ENCODE measurements at places on chromosomes 6 and 20.

GRCh38 chr6:4388675-4389074 is 253.3 kb upstream of the ECI2 start:
- H3K27ac ChIP-seq: no peak overlapping the region
- DNase-seq: no peak
- H3K36me3 ChIP-seq: no peaks in the 10 kb centered on the region
- H3K4me1 ChIP-seq: no peaks in the 10 kb centered on the region

GRCh38 chr6:116127771-116128493 is 2.0 kb upstream of the COL10A1 start:
- no peak overlapping the region for H3K27ac ChIP-seq
- H3K27me3 ChIP-seq: no peaks in the 10 kb centered on the region
- no peaks in the 10 kb centered on the region for H3K4me1 ChIP-seq
- DNase-seq: no peak
- H3K36me3 ChIP-seq: no peaks in the 10 kb centered on the region

DNA sequence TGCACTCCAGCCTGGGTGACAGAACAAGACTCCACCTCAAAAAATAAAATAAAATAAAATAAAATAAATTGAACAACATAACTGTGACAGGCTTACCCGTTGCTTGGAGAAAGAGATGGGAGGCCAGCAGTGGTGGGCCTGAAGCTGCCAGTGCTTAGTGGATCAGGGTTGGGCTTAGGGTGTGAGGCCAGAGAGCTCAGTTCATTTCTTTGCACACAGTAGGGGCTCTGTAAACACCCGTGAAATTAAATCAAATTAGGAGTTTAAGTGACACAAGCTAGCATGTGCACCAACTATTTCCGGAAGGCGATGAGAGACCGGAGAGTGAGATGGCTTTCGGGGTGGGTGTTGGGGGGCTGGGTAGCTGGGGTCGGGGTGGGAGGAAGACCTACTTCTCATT is 25.8 kb upstream of the TTPAL start:
- H3K27ac ChIP-seq: no peak overlapping the region
- H3K36me3 ChIP-seq: no peaks in the 10 kb centered on the region
- H3K4me1 ChIP-seq: no peaks in the 10 kb centered on the region
- no peak for DNase-seq

GRCh38 chr6:125169058-125169457 is 15.5 kb downstream of the TPD52L1 start:
- H3K27ac ChIP-seq: no peak overlapping the region
- no peak for DNase-seq
- no peaks in the 10 kb centered on the region for H3K27me3 ChIP-seq
- no peaks in the 10 kb centered on the region for H3K36me3 ChIP-seq
- no peak overlapping the region for H3K4me3 ChIP-seq
- no peaks in the 10 kb centered on the region for H3K4me1 ChIP-seq

- no peaks in the 10 kb centered on the region for H3K36me3 ChIP-seq
- H3K4me3 ChIP-seq: no peak overlapping the region
- DNase-seq: no peak
- no peaks in the 10 kb centered on the region for H3K4me1 ChIP-seq
Measured at GRCh38 chr6:142433419-142433818, 131.6 kb downstream of the ADGRG6 start.

DNA sequence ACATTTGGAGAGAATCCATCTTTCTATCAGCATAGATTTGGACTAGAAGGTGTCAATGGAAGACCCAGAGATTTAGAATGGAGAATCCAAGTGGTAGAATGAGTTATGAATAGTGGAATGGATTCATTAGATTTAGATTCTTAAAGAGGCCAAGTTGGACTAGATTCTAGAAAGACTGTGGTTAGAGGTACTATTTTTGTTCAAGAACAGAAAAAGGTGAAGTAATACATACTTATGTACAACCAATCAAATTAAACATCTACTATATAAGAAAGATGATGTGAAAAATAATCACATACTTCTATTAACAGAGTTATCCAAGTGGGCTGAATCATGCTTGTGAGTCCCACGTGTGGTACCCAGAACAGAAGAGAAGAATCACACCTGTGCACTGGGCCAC is 33.8 kb upstream of the ADTRP start:
- H3K4me1 ChIP-seq: no peaks in the 10 kb centered on the region
- no peaks in the 10 kb centered on the region for H3K27me3 ChIP-seq
- H3K27ac ChIP-seq: no peak overlapping the region
- no peaks in the 10 kb centered on the region for H3K36me3 ChIP-seq
- H3K4me3 ChIP-seq: no peak overlapping the region

GRCh38 chr6:52546678-52547077 is 30.2 kb downstream of the TRAM2 start:
- no peak for DNase-seq
- H3K27me3 ChIP-seq: no peaks in the 10 kb centered on the region
- no peak overlapping the region for H3K4me3 ChIP-seq
- H3K27ac ChIP-seq: no peak overlapping the region
- H3K4me1 ChIP-seq: no peaks in the 10 kb centered on the region

DNA sequence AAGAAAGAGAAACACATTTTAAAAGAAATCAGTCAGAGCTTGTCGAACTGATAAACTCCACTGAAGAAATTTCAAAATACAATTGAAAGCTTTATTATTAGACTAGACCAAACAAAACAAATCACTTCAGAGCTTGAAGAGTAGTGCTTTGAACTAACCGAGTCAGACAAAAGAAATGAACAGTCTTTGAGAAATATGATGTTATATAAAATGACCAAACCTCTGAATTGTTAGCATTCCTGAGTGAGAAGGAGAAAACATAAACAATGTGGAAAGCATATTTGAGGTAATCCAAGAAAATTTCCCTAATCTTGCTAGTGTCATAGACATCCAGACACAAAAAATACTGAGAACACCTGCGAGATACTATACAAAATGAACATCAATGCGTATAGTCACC is 13.2 kb upstream of the CST4 start:
- no peak overlapping the region for H3K27ac ChIP-seq
- DNase-seq: no peak
- H3K4me3 ChIP-seq: no peak overlapping the region
- H3K36me3 ChIP-seq: no peaks in the 10 kb centered on the region

DNA sequence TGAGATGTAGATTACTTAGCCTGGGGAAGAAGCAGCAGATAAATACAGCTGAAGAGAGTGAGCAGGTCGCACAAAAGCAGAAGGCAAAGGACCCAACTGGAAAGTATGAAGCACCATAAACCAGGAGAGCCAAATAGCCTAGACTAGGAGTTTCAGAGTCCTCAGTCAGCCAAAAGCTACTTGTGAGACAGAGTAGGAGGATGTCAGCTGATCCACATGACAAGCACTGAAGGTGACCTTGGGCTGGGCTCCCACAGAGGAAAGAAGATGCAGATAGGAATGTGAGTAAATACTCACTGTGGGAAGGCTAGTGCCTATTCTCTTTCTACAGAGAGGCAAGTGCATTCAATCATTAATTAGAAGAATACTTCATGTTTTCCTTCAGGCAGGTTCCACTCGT is 274.0 kb upstream of the POU3F2 start:
- H3K4me1 ChIP-seq: no peaks in the 10 kb centered on the region
- no peak overlapping the region for H3K4me3 ChIP-seq
- H3K27me3 ChIP-seq: no peaks in the 10 kb centered on the region
- H3K36me3 ChIP-seq: no peaks in the 10 kb centered on the region
- no peak overlapping the region for H3K27ac ChIP-seq

DNA sequence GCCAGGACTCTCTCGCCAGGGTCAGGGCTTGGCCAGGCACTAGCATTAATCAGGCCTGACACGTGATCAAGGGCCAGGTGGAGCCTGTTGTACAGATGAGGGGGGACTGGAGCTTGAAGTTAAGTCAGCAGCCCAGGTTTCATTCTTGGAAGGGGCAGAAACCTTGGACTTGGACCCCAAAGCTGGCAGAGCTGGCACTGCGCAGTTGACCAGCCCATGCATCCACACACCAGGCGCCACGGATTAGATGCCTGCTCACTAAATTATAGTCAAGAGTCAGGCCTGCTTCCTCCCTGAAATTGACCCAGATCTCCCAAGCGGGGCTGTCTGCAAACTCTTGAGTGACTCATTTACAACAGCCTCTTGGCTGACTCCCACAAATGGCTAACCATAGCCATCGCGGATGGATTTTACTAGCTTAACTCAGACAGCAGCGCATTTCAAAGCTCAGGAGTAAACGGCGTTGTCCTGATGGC is 4.1 kb upstream of the TAF4 start:
- H3K27ac ChIP-seq: no peak overlapping the region
- no peaks in the 10 kb centered on the region for H3K36me3 ChIP-seq
- peaks cover 14% of the 10 kb centered on the region for H3K4me1 ChIP-seq
- no peaks in the 10 kb centered on the region for H3K27me3 ChIP-seq
- DNase-seq: no peak
- H3K4me3 ChIP-seq: no peak overlapping the region

DNA sequence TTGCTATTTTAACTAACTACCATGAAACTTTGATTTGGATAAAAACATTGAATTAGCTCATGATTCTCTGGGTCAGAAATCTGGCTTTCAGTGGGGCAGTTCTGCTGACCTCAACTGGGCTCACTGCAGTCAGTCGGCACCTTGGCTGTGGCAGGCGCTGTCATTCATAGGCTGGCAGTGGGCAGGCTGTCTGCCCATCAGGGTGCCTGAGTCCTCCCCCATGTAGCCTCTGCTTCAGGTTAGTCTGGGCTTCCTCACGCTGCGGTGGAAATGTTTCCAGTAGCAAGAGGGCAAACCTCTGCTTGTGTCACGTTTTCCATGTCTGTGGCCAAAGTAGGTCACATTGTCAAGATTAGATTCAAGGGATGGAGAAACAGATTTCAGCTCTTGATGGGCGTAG is 251.0 kb upstream of the TCF21 start:
- H3K4me3 ChIP-seq: no peak overlapping the region
- no peak overlapping the region for H3K27ac ChIP-seq
- no peak for DNase-seq
- H3K36me3 ChIP-seq: no peaks in the 10 kb centered on the region
- H3K4me1 ChIP-seq: no peaks in the 10 kb centered on the region

- H3K27ac ChIP-seq: no peak overlapping the region
- no peaks in the 10 kb centered on the region for H3K27me3 ChIP-seq
- DNase-seq: no peak
- H3K36me3 ChIP-seq: no peaks in the 10 kb centered on the region
- H3K4me3 ChIP-seq: no peak overlapping the region
Measured at GRCh38 chr20:33113387-33113908, 34.0 kb downstream of the BPIFB4 start.

DNA sequence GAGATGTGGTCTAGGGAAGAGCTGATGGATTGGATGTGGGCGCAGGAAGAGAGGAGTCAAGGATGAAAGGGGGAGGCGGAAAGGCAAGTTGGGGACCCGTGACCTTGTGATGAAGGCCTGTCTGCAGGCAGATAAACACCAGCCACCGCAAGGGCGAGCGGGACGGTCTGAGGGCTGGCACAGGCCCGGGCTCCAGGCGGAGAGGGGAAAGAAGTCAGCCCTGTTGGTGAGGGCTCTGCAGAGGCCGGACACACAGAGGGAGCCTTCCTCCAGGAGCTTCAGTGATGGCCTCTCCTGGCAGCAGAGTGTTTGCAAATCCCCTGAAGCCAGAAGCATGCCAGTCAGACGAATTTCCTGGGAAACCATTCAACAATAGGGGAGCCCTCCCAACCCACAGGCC is 112.2 kb downstream of the ZDHHC14 start:
- H3K27ac ChIP-seq: no peak overlapping the region
- H3K27me3 ChIP-seq: no peaks in the 10 kb centered on the region
- DNase-seq: no peak
- H3K4me3 ChIP-seq: no peak overlapping the region

GRCh38 chr6:16706911-16707783 is 54.1 kb downstream of the ATXN1 start:
- no peak for DNase-seq
- no peaks in the 10 kb centered on the region for H3K36me3 ChIP-seq
- no peaks in the 10 kb centered on the region for H3K27me3 ChIP-seq
- H3K4me1 ChIP-seq: peaks cover 41% of the 10 kb centered on the region
- H3K4me3 ChIP-seq: no peak overlapping the region
- no peak overlapping the region for H3K27ac ChIP-seq

DNA sequence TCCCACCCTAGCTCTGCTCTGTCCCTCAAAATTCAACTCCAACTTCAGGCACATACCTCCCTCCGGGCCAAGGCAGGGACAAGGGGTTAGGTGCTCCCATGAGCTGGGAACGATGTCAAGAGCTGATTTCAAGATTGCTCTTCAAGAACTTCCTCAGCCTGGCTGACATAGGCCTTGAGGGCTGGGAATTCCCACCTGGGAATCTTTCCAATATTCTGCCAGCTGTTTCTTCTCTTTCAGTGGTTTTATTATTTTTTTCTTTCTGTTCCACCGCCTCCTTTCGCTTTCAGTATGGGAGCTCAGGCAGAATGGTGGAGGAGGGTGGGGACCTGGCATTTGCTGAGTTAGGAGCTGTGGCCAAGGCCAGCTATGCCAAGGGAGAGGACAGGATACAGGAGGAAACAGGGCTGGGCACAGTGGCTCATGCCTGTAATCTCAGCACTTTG is 33.7 kb downstream of the SRSF3 start:
- H3K27me3 ChIP-seq: no peaks in the 10 kb centered on the region
- DNase-seq: no peak
- H3K4me1 ChIP-seq: peaks cover 6% of the 10 kb centered on the region
- no peak overlapping the region for H3K27ac ChIP-seq
- H3K4me3 ChIP-seq: no peak overlapping the region

GRCh38 chr6:146598772-146599405 is at the start of gene ADGB:
TSS of gene ADGB (plus strand) at chr6:146598972. CDS start at chr6:146599041, 69 bp downstream.
- no peaks in the 10 kb centered on the region for H3K27me3 ChIP-seq
- no peak for DNase-seq
- H3K4me1 ChIP-seq: no peaks in the 10 kb centered on the region

- H3K36me3 ChIP-seq: no peaks in the 10 kb centered on the region
- DNase-seq: no peak
- no peak overlapping the region for H3K4me3 ChIP-seq
- no peaks in the 10 kb centered on the region for H3K4me1 ChIP-seq
Measured at GRCh38 chr6:52595796-52596130, 18.9 kb upstream of the TRAM2 start.

- no peaks in the 10 kb centered on the region for H3K36me3 ChIP-seq
- peak overlapping the region; percentile 54 for H3K4me3 ChIP-seq
- no peak overlapping the region for H3K27ac ChIP-seq
Measured at GRCh38 chr6:28586962-28587745, 61.5 kb downstream of the GPX5 start.

DNA sequence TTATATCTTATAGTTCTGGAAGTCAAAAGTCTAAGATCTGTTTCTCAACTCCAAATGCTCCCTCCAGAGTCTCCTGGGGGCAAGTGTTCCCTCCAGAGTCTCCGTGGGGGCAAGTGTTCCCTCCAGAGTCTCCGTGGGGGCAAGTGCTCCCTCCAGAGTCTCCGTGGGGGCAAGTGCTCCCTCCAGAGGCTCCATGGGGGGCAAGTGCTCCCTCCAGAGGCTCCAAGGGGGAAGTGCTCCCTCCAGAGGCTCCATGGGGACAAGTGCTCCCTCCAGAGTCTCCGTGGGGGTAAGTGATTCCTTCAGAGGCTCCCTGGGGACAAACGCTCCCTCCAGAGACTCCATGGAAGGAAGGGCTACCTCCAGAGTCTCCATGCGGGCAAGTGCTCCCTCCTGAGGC is 34.0 kb upstream of the THBS2 start:
- no peaks in the 10 kb centered on the region for H3K4me1 ChIP-seq
- DNase-seq: no peak
- H3K4me3 ChIP-seq: no peak overlapping the region

- no peaks in the 10 kb centered on the region for H3K4me1 ChIP-seq
- no peak overlapping the region for H3K27ac ChIP-seq
- H3K27me3 ChIP-seq: no peaks in the 10 kb centered on the region
- H3K36me3 ChIP-seq: no peaks in the 10 kb centered on the region
- H3K4me3 ChIP-seq: no peak overlapping the region
Measured at GRCh38 chr20:40192081-40192480, 497.0 kb downstream of the MAFB start.

All from naive thymus-derived CD4-positive, alpha-beta T cell (primary cell).